Activated CD8-positive, alpha-beta memory T cell treated with anti-CD3 and anti-CD28 coated beads for 1 hour (primary cell): ENCODE measurements at places on chromosomes 2 and 18.

- no peak for DNase-seq
Observed at GRCh38 chr18:25568986-25569385, 217.0 kb upstream of the ZNF521 start.

DNA sequence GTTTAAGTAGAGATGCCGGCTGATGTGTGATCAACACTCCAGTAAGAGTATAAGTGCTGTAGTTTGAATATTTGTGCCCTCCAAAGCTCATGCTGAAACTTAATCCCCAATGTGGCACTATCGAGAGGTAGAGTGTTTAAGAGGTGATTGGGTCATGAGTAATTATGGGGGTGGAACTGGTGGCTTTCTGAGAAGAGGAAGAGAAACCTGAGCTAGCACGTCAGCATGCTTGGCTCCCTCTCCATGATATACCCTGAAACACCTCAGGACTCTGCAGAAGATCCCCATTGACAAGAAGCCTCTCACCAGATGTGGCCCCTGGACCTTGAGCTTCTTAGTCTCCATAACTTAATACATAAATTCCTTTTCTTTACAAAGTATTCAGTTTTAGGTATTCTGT lies 584.8 kb downstream of the TSN start:
- DNase-seq, result no peak

DNA sequence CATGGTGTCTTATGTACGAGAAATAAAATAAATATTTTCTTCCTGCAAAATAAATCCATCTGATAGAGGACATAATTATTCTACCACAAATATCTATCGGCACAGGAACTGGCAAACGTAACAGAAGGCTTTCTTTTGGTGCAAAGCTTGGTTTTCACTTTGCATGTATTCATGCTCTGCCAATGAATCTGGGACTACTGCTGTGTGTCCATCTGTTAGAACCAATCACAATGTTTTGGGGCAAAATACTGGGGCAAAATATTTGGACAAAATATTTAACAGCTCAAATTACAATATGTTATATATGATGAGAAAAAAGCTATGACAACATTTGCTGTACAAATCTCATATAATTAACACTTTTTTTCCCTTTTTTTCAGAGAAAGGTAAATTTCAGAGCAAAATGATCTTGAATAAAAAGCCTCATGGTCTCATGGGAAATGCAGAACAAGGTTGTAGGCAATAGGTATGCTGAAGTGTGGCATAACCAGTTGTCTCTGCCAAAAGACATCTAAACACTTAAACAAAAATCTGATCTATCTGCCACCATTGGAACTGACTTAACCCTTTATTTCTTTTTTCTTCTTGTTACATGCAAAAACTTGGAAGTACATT lies 923.2 kb downstream of the CPS1 start:
- no peak for DNase-seq

GRCh38 chr2:201774546-201774945 lies 6.2 kb downstream of the ALS2 start:
- DNase-seq, result no peak

- no peak for DNase-seq
Observed at GRCh38 chr2:113976277-113976928, 86.5 kb downstream of the ACTR3 start.

- no peak for DNase-seq
Observed at GRCh38 chr2:149766339-149766738, 178.8 kb upstream of the MMADHC start.

- no peak for DNase-seq
Observed at GRCh38 chr2:123085484-123085883, 939.6 kb upstream of the CNTNAP5 start.

- DNase-seq, result no peak
Observed at GRCh38 chr2:150689590-150689989, 202.1 kb upstream of the RND3 start.

GRCh38 chr2:127106991-127107621 lies at the start of gene BIN1:
TSS of gene BIN1 (minus strand) at chr2:127107154. CDS start at chr2:127106943, 211 bp downstream.
- DNase-seq, result no peak

DNA sequence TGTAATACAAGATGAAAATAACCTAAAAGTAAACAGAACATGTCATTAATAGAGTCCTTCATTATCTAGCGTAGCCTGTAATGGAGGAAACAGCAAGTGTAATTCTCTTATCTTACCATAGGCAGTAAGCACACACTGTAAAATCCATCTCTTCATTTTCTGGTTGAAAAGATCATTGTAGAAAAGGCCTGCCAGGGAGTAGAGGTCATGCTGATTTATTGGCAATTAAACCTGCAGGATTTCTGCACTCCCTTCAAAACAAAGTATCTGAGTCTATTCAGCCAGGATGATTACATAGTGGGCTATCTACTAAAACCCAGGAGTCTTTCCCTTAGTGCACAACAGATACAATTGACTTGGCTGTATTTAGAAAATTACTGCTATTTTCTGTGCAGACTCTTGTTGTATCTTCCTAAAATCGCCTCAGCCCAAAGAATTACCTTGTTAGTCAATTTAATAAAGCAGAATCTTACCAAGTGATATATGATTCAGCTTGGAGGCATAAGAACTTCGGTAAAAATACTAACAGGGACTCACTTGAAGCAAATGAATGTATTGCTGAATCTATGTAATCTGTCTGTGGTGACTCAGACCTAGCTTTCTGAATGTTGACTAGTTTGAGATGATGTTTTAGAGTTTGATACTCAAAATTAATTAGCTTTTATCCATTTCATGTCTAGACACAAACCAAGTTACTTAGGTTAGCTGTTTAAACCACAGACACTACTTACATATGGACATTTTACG lies 250.4 kb upstream of the STON1 start:
- no peak for DNase-seq

DNA sequence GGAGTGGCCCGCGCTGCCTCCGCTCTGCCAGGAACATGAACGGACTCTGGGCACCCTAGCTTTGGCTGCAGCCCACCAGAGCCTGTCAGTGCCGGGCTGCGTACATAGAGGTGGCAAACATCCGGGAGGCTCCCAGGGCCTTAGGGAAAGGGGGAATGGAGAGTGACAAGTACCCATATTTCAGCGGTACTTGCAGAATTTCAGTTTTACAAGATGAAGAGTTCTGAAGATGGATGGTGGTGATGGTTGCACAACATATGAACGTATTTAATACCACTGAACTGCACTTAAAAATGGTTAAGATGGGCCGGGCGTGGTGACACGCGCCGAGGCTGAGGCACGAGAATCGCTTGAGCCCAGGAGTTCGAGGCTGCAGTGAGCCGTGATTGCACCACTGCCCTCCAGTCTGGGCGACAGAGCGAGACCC lies 873 bp downstream of the MTHFD2 start:
- DNase-seq, result no peak

- no peak for DNase-seq
Observed at GRCh38 chr2:106789185-106789584, 96.8 kb downstream of the ST6GAL2 start.

GRCh38 chr18:23825978-23826405 lies 136.7 kb downstream of the LAMA3 start:
- no peak for DNase-seq

- no peak for DNase-seq
Observed at GRCh38 chr2:167480986-167481309, 592.7 kb downstream of the XIRP2 start.

DNA sequence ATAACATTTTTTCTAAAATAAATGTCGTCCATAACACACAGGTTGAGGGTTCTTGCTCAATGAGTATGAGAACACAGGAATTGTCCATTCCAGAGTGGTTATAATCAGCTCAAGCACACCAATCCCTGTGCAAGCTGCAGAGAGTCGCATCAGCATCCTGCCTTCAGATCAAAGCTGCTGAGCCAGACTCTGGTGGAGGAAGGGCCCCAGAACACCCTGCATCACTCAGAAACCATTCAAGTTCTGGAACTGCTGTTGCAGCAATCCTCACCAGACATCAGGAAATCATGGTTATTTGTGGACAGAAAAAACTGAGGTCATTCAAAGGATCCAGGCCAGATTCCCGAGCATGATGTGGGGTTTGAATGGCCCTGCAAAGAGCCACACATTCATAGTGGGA lies 44.5 kb downstream of the DNER start:
- no peak for DNase-seq

GRCh38 chr2:235601960-235602704 lies 108.3 kb downstream of the AGAP1 start:
- no peak for DNase-seq

- DNase-seq, result no peak
Observed at GRCh38 chr2:38376346-38377049, 575 bp downstream of the ATL2 start.

- no peak for DNase-seq
Observed at GRCh38 chr18:72460210-72460680, 83.9 kb downstream of the CBLN2 start.

GRCh38 chr2:169824373-169825333 lies at the start of gene METTL5:
TSS of gene METTL5 (minus strand) at chr2:169824905. CDS start at chr2:169824597, 308 bp downstream.
- peak; percentile 65 for DNase-seq

DNA sequence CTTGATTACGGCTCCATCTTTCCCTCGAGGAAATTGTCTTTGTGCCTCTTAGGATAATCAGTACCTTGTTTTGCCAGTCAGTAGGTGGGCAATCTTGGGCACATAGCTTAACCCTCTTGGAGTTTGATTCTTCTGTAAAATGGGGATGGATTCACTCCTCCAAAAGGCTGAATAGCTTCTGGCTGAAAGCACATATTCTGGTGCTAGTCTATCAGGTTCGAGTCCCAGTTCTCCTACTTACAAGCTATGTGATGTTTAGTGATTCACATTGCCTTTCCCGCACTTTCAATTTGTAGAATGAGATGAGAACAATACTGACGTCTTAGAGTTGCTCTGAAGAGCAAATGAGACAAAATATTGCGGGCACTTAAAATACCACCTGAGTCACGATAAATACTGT lies 43.9 kb downstream of the ATIC start:
- DNase-seq, result no peak

DNA sequence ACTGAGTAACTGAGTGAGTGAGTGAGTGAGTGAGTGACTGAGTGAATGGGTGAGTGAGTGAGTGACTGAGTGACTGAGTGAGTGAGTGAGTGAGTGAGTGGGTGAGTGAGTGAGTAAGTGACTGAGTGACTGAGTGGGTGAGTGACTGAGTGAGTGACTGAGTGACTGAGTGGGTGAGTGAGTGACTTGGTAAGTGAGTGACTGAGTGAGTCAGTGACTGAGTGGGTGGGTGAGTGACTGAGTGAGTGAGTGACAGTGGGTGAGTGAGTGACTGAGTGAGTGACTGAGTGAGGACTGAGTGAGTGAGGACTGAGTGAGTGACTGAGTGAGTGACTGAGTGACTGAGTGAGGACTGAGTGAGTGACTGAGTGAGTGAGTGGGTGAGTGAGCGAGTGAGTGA lies 13.9 kb downstream of the MAL start:
- no peak for DNase-seq

DNA sequence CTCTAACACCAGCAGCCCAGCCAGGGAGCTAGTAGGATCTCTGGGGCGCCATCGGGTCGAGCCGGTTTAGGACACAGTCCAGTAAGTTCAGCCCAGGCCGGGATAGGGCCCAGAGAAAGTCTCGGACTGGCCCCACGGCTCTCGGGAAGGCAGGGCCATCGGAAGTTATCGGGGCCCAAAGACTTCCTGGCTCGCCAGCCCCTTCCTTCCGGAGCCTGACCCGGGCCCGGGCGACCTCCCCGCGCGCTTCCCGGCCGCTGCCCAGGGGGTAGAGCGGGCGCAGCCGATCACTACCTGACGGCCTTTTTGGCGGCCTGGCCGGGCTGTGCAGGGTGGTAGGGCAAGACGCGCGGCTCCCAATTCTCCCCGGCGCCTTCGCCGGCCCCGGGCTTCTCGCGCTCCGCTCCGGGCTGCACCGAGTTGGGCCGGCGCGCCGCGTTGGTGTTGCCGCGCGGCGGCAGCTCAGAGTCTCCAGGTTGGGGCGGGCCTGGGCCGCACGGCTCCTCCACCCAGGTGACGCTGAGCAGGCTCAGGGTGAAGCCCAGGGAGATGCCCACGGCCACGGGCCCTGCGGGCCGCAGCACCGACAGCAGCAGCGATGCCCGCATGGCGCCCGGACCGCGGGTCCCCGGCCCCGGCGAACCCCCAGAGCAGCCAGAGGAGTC lies 546 bp downstream of the CHPF start:
- no peak for DNase-seq

GRCh38 chr2:12341215-12341614 lies 375.5 kb upstream of the TRIB2 start:
- DNase-seq, result no peak

- no peak for DNase-seq
Observed at GRCh38 chr2:207983641-207984042, 41.7 kb downstream of the PLEKHM3 start.

DNA sequence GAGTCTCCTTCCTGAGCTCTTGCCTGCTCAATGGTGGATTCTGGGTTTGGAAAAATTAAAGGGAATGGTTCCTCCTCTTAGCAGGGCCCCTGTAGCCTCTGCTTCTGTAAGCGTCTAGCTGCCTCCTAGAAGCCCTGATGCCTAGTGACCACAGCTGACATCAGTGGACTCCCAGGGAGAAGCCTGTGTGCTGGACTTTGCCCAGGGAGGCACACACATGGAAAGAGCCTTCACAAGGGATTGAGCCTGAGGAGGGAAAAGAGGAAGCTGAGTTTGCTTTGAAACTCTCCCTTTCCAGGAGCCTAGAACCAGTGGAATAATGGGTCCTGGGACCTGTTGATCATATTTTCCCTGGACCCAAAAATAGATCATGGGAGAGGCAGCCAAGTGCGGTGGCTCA lies 1.4 kb upstream of the CFAP65 start:
- DNase-seq, result no peak

- DNase-seq, result no peak
Observed at GRCh38 chr2:8907764-8908288, 70.4 kb upstream of the KIDINS220 start.

GRCh38 chr2:235811446-235812184 lies 317.8 kb downstream of the AGAP1 start:
- no peak for DNase-seq

DNA sequence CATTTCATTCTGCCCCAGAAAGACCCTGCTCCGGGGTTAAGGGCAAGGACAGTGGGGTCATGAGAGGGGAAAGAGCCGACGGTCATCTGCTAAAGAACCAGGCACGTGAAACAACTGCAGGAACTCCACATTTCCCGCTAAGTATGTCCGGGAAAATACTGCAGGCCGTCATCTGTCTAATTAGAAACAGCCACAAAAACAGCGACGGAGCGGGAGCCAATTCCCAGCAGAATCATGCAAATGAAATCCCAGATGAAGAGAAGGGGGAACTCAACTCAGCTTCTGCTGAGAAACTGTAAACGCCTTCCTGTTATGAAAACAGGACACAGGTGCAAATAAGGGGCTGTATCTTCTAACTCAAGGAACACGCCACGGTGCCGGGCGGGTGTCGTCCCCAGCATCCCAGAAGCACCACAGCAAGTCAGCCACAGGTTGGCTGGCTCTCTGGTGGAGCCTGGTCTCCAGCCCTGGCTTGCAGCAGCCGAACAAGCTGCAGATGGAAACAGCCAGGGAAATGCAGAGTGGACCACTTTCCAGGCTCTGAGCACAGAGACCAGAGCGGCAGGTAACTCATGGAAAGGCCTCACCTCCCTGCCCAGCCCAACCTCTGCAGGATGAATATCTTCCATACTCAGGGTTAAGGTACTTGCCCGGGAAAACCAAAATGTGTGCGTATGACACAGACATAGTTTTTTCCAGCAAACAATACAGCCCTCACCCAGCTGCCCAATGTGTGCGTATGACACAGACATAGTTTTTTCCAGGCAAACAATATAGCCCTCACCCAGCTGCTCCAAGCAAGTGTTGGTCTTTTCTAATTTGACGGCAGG lies 28.9 kb downstream of the PXDN start:
- DNase-seq, result no peak

- DNase-seq, result no peak
Observed at GRCh38 chr18:79991494-79991893, 3.1 kb upstream of the TXNL4A start.
